ENCODE measurements at places on chromosomes 4 and X.
A peak's percentile ranks its signal among the peaks of the same experiment; 100 is the strongest.

GRCh38 chr4:129046055-129046959 is 47.0 kb downstream of the SCLT1 start:
- no peak for DNase-seq

DNA sequence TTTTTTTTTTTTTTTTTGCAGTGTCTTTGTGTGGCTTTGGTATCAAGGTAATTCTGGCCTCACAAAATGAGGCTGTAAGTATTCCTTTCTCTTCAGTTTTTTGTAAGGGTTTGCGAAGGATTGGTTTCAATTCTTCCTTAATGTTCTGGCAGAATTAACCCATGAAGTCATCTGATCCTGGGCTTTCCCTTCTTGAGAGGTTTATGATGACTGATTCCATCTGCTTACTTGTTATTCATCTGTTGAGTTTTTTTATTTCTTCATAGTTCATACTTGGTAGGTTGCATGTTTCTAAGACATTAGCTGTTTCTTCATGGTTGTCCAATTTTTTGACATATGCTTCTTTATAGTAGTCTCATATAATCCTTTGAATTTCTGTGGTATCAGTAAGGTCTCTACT is 181.4 kb upstream of the PDE5A start:
- no peak for DNase-seq

DNA sequence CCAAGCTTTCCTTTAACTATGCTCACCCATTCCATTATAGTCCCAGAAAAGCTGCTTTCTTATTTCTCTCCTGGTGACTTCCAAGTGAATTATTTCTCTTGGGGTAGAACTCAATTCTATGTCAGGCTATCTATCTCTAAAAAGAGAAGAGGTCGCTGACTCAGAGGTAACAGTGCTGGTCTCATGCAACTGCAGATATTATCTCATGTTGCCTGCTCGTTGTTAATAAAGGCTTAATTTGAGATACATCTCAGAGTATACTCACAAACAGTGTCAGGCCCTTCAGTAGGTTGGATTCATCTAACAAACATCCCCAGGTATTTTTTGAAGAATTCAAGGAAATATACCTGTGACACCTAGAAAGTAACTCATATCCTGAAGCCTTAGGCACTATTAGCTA is 2.7 kb downstream of the TMEM154 start:
- DNase-seq: no peak

DNA sequence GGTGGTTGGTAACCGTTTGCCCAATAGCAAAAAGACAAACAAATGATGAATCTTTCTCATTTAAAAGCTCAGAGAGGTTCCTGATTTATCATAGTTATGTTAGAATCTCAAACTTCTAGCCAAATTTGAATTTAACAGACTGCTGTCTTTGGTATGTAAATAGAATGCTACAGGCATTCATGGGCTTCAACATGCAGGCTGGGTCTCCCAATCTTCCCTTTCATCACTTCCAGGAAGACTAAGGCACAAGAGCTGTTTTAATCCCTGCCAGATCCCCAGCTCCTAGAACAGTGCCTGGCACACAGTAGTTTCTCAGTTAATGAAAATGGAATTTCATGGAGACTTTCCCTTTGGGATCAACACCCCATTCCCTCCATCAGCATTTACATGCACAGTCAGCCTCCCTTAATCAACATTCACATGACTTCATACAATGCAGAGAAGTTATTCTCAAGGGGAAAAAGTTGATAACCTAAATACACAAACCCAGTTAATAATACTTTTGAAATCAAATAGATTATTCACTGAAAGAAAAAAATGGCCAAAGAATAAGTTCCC is 107.6 kb upstream of the C1QTNF7 start:
- DNase-seq: no peak

GRCh38 chr4:140298001-140298400 is 75.4 kb upstream of the SCOC start:
- DNase-seq: peak; percentile 87

GRCh38 chrX:28329156-28329555 is 258.1 kb upstream of the IL1RAPL1 start:
- no peak for DNase-seq

- peak; percentile 84 for DNase-seq
These were observed 57.4 kb downstream of the TSC22D3 start for GRCh38 chrX:107718156-107718621.

Data from G401 (cell line).